Putamen (tissue), 1 donor: ENCODE measurements at places on chromosomes 4 and X.

GRCh38 chrX:150587585-150588503 lies 19.4 kb downstream of the MTM1 start:
- DNase-seq: no peak

- no peak for DNase-seq
Observed at GRCh38 chr4:41124916-41125548, 89.3 kb downstream of the APBB2 start.

DNA sequence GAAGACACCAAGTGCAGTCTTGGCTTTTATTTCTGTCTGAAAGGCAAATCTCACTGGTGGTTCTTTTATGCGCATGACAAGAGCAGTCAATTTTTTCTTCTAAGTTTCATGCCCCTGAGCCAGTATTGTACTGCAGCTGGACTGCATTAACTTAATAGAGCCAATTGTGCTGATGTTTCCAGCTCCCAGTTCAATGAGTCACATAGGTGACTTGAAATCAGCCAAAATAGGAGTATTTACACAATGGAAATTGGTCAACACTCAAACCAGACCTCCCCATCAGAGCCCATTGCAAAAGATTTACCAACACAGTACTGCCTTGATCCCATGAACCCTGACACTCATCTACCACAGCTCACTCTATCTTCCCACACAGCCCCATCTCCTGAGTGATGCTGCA lies 100.3 kb upstream of the GUCY1A1 start:
- no peak for DNase-seq

DNA sequence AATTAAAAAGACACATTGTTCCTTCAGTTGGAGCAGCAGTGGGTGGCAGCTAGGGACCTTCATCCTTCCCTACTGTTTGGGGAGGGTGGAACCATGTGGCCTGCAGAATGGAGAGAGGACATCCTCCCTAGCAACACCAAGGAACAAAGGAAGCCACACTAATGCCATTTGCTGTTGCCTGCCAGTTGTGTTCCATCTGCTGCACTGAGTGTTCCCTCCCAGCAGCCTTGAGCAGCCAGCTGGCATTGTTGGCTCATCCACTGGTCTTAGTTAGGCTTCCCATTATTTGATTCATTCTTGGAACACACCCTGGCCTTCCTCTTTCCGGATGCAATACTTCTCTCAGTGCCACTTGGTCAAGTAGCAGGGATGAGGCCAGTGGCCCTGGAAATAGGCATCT lies 25.0 kb upstream of the HMGB3 start:
- peak; percentile 4 for DNase-seq

GRCh38 chr4:64399313-64400109 lies 9.7 kb downstream of the TECRL start:
- DNase-seq: no peak

DNA sequence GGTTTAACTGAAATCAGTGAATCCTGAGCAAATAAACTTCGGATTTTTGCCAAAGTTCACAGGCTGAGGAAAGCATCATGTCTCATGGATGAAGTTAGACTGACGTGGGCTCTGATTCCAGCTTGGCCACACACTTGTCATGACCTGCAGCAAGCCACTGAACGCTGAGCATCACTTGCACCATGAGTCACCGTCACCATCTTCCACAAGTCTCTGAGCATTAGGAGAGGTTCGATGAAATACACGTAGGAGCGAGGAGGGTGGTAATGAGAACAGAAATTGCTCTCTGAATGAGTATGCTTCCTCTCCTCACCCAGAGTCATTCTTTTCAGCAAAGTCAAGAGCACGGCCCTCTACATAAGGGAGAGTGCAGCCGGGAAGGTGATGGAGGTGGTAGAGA lies 3.8 kb upstream of the TRIML2 start:
- peak; percentile 35 for DNase-seq

- no peak for DNase-seq
Observed at GRCh38 chr4:106080376-106080775, 185.1 kb downstream of the NPNT start.

GRCh38 chrX:142186103-142186502 lies 19.0 kb downstream of the MAGEC2 start:
- DNase-seq: no peak

GRCh38 chrX:55452833-55453124 lies 852 bp downstream of the MAGEH1 start:
- DNase-seq: no peak

DNA sequence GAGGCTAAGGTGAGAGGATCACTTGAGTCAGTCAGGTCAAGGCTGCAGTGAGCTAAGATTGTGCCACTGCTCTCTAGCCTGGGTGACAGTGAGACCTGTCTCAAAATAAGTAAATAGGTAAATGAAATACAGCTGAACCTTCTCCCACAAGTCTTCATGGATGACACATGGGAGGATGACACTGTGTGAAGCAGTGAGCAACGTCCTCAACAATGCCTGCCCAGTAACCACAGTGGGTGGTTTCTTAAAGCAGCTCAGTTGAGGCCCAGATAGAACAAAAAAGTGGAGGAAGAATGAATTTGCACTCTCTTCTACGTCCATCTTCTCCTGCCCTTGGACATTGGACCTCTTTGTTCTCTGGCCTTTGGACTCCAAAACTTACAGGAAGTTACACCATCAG lies 52.7 kb downstream of the MSX1 start:
- no peak for DNase-seq

GRCh38 chr4:79198951-79199587 lies 126.8 kb downstream of the NAA11 start:
- DNase-seq: no peak

DNA sequence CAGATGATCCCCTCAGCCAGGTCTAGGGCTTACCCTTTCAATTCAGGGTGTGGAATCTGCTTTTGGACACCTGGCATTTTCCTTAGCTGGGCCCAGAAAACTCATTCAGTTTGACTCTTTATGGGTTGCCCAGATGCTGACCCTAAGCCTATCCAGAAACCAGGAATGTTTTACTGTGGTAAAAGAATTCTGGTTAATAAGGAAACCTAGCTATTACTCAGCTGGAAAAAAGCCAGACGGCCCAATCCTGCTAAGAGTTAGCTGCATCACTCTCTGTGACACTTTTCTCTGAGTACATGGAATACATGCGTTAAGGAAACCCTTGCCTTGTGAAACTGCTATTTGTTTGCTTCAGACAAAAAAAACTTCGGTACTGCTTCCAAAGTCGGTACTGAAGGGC lies 28.0 kb downstream of the ING2 start:
- DNase-seq: no peak

GRCh38 chr4:132065940-132066495 lies 1083.1 kb upstream of the PCDH10 start:
- no peak for DNase-seq

DNA sequence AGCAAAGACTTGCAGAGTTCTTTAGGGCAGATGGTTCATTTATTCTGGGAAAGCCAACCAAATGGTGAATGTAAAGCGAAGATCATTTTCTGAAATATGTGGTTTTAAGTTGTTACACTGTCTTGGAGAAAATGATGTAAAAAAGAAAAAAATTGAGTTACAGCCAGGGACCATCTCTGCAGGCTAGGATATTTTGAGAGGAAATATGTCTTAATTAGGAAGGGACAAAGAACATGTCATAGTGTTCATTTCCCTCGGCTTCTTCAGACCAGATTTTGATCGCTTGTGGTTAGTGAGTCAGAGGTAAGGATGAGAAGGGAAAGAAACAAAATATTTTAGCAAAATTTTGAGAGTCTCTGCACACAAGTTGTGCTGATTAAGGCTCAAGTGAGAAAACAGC lies 59.0 kb upstream of the C1QTNF7 start:
- no peak for DNase-seq

DNA sequence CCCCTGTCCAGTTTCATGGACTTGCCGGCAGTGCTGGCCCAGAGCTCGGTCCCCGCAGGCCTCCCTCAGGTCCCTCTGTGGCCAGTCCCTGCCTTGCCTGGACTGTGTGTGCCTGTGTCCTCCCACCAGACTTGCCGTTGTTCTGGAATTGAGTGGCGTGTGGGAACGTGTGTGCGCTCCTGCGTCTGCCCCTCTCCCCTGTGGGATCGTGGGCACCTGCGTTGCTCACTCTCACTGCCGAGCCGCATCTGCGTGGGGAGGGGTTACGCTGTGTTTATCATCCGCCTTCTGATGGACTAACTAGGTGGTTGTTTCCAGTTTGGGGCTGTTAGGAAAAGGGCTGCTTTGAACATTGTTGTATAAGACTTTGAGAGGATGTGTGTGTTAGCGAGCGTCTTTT lies 21.2 kb downstream of the PCGF3 start:
- no peak for DNase-seq

GRCh38 chr4:58749206-58749605 lies 1639.0 kb upstream of the IGFBP7 start:
- no peak for DNase-seq

- no peak for DNase-seq
Observed at GRCh38 chr4:128481752-128482480, 194.3 kb upstream of the PGRMC2 start.

- DNase-seq: no peak
Observed at GRCh38 chr4:86283371-86283770, 76.5 kb downstream of the MAPK10 start.

DNA sequence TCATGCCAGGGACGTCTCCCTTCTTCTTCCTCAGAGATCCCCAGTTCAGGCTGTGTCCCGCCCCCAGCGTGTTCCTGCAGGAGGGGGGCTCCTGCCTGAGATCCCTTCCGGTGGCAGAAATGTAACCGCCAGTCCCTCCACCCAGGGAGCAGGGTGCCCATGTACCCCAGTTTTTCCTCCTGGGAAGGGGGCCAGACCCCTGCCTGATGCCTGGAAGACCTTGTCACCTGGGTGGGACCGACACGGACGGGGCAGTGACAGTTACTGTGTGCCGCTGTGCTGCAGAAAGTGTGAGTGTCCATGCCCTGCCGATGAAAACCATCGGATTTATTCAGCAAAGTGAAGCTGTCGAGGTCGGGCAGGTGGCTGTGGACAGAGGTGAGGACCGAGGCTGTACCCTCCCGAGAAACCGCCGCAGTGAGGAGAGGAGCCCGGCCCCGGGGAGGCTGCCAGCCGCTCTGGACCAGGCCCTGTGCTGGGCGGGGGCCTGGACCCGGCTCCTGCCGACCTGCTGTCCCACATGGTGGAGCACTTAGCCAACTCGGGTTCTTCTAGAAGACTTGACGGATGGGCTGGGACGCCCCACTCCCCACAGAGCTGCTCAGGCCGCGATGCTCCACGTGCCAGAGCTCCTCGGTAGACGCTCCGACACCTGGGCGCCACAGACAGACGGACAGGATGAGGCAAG lies 36.7 kb upstream of the HMX1 start:
- DNase-seq: no peak

DNA sequence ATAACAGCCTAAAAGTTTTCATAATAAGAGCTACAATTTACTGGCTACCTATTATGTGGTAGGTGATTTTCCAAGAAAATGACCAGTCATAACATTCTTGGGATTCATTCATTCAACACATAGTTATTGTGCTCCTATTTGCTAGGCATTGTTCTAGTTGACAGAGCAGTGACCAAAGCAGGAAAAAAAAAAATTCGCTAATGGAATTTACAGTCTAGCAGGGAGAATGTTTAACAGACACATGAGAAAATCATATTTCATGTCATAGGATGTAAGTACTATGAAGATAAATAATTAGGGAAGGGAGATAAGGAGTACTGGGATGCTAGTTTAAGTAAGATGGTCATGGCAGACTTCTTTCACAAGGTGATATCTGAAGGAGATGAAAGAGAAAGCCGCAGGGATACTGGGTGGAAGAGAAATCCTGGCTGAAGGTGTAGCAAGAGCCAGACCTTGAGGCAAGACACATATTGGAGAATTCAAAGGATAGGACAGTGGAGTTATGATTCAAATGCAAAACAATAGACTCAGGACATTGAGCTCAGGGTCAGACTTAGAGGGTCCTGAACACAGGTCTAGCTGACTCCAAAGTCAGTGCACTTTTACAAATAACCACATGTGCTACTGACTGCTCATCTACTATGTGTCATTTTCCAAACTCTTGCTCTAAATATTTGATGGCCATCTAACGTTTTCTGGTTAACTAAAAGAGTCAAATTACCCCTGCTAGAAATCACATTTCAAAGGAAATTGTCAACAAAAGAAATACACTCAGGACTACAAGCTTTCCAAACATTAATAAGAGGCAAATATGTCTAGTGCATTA lies 20.4 kb downstream of the SPCS3 start:
- no peak for DNase-seq

GRCh38 chr4:153204247-153204671 lies at the start of gene TRIM2:
Gene TRIM2, plus strand, starts transcription at chr4:153204443. Its CDS starts 88 bp downstream, at chr4:153204531.
- DNase-seq: peak; percentile 94

- no peak for DNase-seq
Observed at GRCh38 chrX:119688911-119689321, 4.1 kb downstream of the SEPTIN6 start.

GRCh38 chr4:6634746-6635145 lies 5.7 kb upstream of the MRFAP1 start:
- DNase-seq: no peak

DNA sequence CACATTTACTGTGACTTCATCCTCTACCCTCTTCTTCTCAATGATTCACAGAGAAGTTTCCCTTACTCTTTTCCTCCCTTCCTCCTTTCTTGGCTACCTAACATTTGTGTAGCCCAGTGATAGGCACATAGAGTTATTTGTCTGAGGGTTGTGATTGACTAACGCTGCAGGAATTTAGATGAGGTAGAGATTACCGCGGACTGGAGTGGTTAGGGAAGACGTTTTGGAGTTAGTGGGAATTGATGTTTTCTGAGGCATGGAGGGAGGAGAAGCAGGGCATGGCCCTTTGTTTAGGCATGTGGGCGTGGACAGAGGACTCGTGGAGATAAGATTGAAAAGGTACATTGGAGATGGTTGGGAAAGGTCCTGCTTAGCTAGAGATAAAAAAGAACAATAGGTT lies 246.7 kb downstream of the GPAT3 start:
- DNase-seq: no peak

- DNase-seq: no peak
Observed at GRCh38 chrX:132271311-132271778, 52.1 kb upstream of the RAP2C start.

DNA sequence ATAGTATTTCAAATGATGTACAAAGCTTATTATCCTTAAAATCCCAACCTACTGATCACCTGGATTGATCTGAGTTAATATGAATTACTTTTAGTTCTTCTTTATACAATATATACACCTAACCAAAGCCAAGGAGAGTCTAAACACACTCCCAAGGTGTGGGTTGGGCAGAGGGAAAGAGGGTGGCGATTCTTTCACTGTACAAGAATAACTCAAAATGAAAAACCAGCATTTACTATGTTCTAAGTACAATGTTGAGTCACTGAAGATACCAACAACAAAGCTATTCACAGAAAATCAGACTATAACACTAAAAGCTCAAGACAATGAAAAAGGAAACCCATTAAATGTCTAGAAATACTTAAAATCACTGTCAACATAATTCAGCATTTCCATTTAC lies 46.6 kb downstream of the ANKRD17 start:
- DNase-seq: no peak

DNA sequence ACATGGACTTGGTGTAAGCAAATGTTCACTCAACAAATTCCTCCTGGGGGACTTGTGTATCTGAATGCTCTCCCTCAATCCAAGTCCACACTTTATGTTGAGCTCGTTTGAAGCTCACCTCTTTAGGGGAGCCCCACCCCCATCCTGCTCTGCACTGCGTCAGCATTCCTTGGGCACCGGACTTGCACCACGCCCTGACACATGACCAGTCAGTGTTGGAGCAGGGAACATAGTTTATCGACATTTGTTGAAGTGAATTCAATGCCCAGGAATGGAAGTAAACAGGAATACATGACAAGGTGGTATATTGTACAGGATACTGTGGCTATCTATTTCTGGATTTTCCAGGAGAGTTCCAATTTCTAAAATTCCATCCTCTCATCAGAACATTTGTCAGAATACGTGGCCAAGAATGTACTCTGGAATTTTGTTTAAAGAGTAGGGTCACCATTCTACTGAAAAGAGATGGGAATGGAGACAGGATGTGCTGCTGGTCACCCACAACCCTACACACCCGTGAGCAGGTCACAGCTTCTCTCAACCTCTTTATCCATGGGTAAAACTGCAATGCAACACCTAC lies 60.0 kb upstream of the LNX1 start:
- DNase-seq: no peak
